ENCODE measurements at places on chromosomes 4 and X. TPM values are rescaled to one million over a fixed set of nuclear protein-coding genes. Genes with fewer than 3 reads are reported as not detected.

- no peak for DNase-seq
- no peak overlapping the region for H3K27ac ChIP-seq
- no peaks in the 10 kb centered on the region for H3K27me3 ChIP-seq
- H3K4me1 ChIP-seq: no peaks in the 10 kb centered on the region
- no peak overlapping the region for H3K4me3 ChIP-seq
- no peaks in the 10 kb centered on the region for H3K36me3 ChIP-seq
Observed at GRCh38 chr4:31045724-31046318, 325.7 kb downstream of the PCDH7 start.

GPR143 gene
- polyA plus RNA-seq: 30.7 TPM

GAGE13 gene
- not detected for polyA plus RNA-seq

PAGE3 gene
- polyA plus RNA-seq: not detected

KIF4A gene
- polyA plus RNA-seq: 10.9 TPM

TMEM47 gene
- polyA plus RNA-seq: 13.7 TPM

DNA sequence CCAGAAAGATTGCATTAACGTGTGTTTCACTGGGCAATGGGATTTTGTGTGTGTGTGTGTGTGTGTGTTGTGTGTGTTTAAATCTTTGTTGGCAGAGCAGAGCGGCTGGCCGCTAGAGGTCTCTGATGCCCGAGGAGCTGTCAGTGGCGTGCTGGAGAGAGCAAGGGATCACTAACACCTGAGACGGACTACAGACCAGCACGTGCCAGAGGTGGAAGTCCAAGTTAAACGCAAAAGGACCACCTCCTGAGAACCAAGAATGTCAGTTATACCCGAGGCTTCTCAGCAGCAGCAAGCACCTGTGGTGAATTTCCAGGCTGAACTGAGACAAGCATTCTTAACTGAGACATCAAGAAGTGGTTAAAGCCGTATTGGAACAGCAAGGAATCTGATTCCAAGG is 9.0 kb upstream of the SLC25A14 start:
- H3K4me1 ChIP-seq: no peaks in the 10 kb centered on the region
- H3K4me3 ChIP-seq: no peak overlapping the region
- no peak overlapping the region for H3K27ac ChIP-seq
- no peaks in the 10 kb centered on the region for H3K27me3 ChIP-seq
- DNase-seq: peak; percentile 47
- H3K36me3 ChIP-seq: no peaks in the 10 kb centered on the region

DNA sequence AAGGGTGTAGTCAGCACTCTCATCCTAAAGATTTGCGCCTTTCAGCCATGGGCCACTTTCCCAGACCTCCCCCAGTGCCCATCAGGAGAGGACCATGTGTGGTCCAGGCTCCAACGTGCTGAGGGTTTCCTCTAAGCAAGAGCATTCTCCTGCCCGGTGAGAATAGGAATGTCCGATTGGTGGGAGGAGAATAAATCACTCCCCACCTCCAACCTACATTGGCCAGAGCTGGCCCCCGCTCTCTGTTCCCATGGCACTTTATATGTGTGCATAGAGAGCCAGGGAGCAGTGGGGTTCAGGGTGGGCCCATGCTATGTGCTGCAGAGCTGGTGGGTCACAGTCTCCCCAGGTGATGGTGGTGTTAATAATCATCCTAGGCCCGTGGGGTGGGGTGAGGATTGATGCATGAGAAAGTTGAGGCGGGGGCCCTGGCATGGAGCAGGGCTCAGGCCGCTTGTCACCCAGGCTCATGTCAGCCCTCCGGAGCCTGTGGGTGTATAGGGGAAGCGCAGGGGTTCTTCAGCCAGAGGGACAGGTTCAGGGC is 6.8 kb upstream of the SORCS2 start:
- H3K36me3 ChIP-seq: no peaks in the 10 kb centered on the region
- no peak overlapping the region for H3K27ac ChIP-seq

TREX2 gene
- 0.80 TPM for polyA plus RNA-seq

DNA sequence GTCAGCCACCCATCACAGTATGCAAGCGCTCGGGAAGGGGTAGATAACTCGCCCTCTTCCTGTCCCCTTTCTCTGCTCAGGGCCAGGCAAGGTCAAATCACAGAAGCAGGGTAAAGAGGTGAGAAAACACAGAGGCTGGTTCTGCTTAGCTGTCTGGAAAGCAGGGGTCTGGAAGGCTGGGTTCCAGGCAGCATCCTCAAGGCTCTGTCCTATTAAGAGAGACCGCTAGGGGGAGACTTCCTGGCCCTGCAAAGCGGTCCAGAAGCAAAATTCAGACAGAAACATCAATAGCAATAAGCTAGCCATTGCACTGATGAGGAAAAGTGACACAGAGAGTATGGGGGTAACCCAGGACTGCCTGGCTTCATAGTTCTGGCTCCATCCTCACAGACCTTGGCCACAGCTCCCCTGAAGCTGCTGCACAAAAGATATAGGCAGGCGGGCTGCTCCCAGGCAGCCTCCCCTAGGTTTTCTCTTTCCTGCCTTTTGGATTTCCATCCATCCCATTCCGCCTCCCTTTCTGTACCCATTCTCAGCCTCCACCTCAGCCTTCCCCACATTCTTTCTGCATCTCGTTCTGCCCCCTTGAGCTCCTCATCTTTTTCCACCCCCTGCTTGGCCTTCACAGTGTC is 308.5 kb downstream of the EVC2 start:
- H3K27ac ChIP-seq: no peak overlapping the region
- H3K36me3 ChIP-seq: no peaks in the 10 kb centered on the region
- H3K4me3 ChIP-seq: no peak overlapping the region

DNA sequence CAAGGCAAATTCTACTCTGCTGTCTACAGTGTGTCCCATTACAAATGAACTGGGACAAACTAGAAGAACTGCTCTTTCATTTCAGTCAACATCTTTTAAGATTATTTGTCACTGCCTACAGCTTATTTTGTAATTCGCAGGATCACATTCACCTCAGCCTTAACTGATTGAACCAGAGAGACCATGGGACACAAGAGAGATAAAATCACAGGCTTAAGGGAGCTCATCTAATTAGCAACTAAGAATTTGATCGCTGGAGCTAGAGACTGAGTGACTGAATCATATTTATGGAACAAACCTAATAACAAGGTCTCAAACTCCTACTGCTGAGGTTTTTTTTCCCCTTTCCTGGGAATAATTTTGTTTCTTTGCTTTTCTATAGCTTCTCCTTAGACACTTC is 898.2 kb downstream of the PCDH18 start:
- no peaks in the 10 kb centered on the region for H3K4me1 ChIP-seq
- H3K27me3 ChIP-seq: no peaks in the 10 kb centered on the region
- no peak overlapping the region for H3K27ac ChIP-seq
- H3K4me3 ChIP-seq: no peak overlapping the region
- no peaks in the 10 kb centered on the region for H3K36me3 ChIP-seq
- DNase-seq: no peak

GRCh38 chr4:154422152-154422551 is 69.4 kb downstream of the DCHS2 start:
- no peak overlapping the region for H3K4me3 ChIP-seq
- H3K4me1 ChIP-seq: no peaks in the 10 kb centered on the region
- H3K27me3 ChIP-seq: peaks cover 7% of the 10 kb centered on the region
- no peaks in the 10 kb centered on the region for H3K36me3 ChIP-seq
- no peak overlapping the region for H3K27ac ChIP-seq

DNA sequence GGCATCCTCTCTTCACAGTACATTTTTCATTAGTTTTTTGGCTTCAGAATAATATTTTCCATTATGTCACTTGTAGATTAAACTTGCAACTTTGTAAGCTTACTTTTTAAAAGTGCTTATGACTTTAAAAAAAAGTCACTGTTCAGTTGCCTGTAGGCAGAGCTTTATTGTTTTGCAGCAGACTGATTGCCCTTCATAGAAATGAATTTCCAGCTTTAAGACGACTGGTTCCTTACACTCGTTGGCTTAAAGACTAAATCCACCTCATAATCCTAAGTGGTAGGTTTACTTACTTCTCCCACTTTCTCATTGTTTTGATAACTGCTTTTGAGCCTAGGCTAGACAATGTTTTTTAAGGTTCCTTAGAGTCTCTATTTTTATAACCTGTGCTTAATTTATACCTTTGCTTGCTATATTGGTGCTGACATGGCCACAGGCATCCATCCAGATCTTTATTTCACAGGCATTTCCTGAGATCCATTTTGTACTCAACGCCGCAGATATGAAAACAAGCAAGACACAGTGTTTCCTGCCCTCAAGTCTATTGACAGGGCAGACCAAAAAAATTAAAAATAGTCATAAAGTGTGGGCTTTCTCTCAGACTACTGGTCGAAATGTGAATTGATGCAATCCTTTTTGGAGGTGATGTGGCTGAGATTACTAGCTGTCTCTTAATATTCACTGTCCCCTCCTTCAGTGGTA is 12.6 kb upstream of the IL13RA2 start:
- H3K4me3 ChIP-seq: no peak overlapping the region
- no peaks in the 10 kb centered on the region for H3K4me1 ChIP-seq
- H3K27me3 ChIP-seq: no peaks in the 10 kb centered on the region
- no peak overlapping the region for H3K27ac ChIP-seq
- no peak for DNase-seq
- no peaks in the 10 kb centered on the region for H3K36me3 ChIP-seq

GRCh38 chr4:112185740-112186670 is 40.8 kb downstream of the FAM241A start:
- H3K36me3 ChIP-seq: no peaks in the 10 kb centered on the region
- DNase-seq: no peak
- no peaks in the 10 kb centered on the region for H3K4me1 ChIP-seq
- no peaks in the 10 kb centered on the region for H3K27me3 ChIP-seq
- H3K4me3 ChIP-seq: no peak overlapping the region
- H3K27ac ChIP-seq: no peak overlapping the region

GRCh38 chrX:72001906-72002305 is 91.3 kb downstream of the NHSL2 start:
- DNase-seq: no peak
- no peaks in the 10 kb centered on the region for H3K27me3 ChIP-seq
- no peak overlapping the region for H3K27ac ChIP-seq
- H3K36me3 ChIP-seq: no peaks in the 10 kb centered on the region
- peaks cover 14% of the 10 kb centered on the region for H3K4me1 ChIP-seq
- no peak overlapping the region for H3K4me3 ChIP-seq

CT45A5 gene
- not detected for polyA plus RNA-seq

DNA sequence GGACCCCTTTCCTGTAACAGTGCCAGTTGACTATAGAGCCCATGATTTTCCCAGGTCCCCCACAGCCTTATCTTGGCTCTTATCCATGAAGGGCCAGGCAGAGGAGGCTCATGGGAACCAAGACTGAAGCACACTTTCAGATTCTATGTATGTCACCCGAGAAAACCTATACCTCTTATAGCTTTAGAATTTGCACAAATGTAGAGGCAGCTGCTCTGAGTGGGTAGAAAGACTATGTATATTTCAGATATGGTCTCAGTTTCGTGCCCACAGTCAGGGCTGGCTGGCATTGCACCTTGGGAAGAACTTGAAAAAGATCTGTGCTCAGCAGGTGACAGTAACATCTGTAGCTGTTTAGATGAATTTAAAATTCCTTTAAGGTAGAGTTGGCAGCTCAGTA is 8.3 kb upstream of the LNX1 start:
- H3K36me3 ChIP-seq: no peaks in the 10 kb centered on the region
- DNase-seq: no peak
- no peak overlapping the region for H3K4me3 ChIP-seq
- no peaks in the 10 kb centered on the region for H3K27me3 ChIP-seq
- H3K27ac ChIP-seq: no peak overlapping the region

GRCh38 chrX:40099055-40099958 is 1.5 kb upstream of the BCOR start:
- no peak for DNase-seq
- peaks cover 20% of the 10 kb centered on the region for H3K4me1 ChIP-seq
- peak overlapping the region; percentile 79 for H3K4me3 ChIP-seq
- no peak overlapping the region for H3K27ac ChIP-seq
- H3K36me3 ChIP-seq: no peaks in the 10 kb centered on the region

CPE gene
- 10.2 TPM for polyA plus RNA-seq

CCDC160 gene
- polyA plus RNA-seq: 0.92 TPM

DNA sequence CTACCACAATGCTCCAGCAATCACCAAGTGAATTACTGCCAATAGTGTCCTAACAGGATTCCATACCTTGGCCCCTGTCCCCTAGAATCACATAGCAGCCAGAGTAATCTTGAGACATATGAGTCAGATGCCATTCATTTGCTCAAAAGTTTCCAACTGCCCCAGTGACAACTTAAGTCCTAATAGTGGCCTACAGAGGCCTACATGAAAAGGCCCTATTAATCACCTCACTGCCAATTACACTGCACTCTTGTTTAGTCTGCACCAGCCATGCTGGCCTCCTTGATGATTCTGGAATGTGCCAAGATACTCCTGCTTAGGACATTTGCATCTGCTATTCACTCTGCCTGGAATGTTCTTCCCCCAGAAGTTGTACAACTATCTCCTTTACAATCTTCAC is 130.7 kb downstream of the NR3C2 start:
- H3K4me3 ChIP-seq: no peak overlapping the region
- no peaks in the 10 kb centered on the region for H3K27me3 ChIP-seq
- H3K36me3 ChIP-seq: no peaks in the 10 kb centered on the region
- no peak overlapping the region for H3K27ac ChIP-seq

BMX gene
- polyA plus RNA-seq: not detected

GRCh38 chr4:83112231-83112630 is 2.3 kb downstream of the PLAC8 start:
- H3K27me3 ChIP-seq: peaks cover 5% of the 10 kb centered on the region
- H3K4me3 ChIP-seq: no peak overlapping the region
- DNase-seq: no peak

OGT gene
- 153 TPM for polyA plus RNA-seq

DNA sequence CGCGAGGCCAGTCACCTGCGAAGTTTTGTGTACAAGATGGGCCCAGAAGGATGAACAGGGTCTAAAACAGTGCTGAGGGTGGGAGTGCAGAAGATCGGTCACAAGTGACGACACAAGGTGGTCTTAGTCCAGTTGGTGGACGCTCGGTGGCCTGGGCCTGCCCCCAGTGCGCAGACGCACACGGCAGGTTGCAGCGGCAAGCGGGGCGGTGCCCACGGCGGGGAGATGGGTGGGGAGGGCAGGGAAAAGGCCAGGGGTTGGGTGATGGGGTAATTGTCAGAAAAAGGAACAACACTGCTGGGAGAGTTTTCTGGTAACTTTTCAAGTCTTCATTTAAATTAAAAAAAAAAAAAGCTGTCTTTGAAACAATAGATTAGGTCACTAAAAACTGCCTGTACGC is 1.0 kb upstream of the PRDX4 start:
- peaks cover 12% of the 10 kb centered on the region for H3K4me1 ChIP-seq
- DNase-seq: no peak
- no peaks in the 10 kb centered on the region for H3K27me3 ChIP-seq
- peaks cover 2% of the 10 kb centered on the region for H3K36me3 ChIP-seq

DNA sequence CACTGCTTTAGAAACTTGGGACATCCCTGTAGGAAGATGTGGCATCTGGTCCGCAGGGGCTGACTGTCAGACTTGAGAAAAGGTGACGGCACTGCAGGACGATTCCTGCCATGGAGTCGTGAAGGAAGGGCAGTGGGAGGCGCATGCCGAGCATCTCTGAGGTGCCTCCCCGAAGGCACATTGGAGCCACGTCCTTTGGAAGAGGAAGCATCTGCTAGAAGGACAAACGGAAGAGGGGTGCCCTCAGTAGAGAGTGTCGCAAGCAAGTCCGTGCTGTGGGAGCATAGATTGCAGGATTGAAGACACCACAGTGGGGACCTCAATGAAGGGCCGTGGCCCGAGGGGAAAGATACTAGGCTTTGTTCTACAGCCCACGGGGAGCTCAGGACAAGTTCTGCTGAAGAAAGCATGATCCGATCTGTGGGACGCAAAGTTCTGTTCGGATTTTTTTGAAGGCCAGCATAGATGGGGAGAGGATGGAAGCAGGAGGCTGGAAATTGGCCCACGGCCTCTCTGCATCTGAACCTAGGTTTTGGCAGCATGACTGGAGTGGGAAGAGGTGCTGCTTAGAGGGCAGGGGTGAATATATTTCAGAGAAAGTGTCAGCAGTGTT is 24.2 kb upstream of the HELT start:
- no peaks in the 10 kb centered on the region for H3K4me1 ChIP-seq
- H3K4me3 ChIP-seq: no peak overlapping the region
- H3K27me3 ChIP-seq: no peaks in the 10 kb centered on the region

- no peak overlapping the region for H3K27ac ChIP-seq
- H3K27me3 ChIP-seq: no peaks in the 10 kb centered on the region
- no peak overlapping the region for H3K4me3 ChIP-seq
Observed at GRCh38 chr4:123706973-123707372, 310.4 kb downstream of the SPRY1 start.
